ENCODE measurements at places on chromosomes 4 and X. TPM values are rescaled to one million over a fixed set of nuclear protein-coding genes. Genes with fewer than 3 reads are reported as not detected.

The IGBP1 gene
- total RNA-seq, result 64.3 TPM

DNA sequence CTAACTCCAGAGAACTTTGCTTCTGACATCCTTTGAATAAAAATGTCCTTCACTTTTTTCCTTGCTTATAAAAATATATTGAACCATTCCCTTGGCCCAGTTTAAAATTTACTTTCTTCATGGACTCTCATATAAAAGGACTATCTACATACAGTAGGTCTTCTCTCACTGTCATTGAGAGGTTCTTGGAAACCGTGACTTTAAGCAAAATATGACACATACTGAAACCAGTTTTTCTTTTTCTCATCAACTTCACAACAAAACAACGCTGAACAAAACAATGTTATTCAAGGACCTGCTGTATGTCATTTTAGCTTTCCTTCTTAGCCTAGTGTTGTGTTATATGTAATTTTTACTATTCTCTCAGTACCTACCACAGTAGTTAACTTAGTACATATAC lies 496.8 kb downstream of the CENPC start:
- H3K4me1 ChIP-seq, result no peaks in the 10 kb centered on the region
- no peaks in the 10 kb centered on the region for H3K36me3 ChIP-seq
- H3K4me3 ChIP-seq, result no peak overlapping the region
- no peaks in the 10 kb centered on the region for H3K27me3 ChIP-seq
- H3K27ac ChIP-seq, result no peak overlapping the region

GRCh38 chrX:48083212-48083611 lies 11.8 kb upstream of the ZNF630 start:
- H3K27me3 ChIP-seq, result no peaks in the 10 kb centered on the region
- ATAC-seq, result peak; percentile 74
- no peak overlapping the region for H3K27ac ChIP-seq
- no peak overlapping the region for H3K4me3 ChIP-seq
- no peaks in the 10 kb centered on the region for H3K36me3 ChIP-seq

The INTS6L gene
- 46.5 TPM for total RNA-seq

DNA sequence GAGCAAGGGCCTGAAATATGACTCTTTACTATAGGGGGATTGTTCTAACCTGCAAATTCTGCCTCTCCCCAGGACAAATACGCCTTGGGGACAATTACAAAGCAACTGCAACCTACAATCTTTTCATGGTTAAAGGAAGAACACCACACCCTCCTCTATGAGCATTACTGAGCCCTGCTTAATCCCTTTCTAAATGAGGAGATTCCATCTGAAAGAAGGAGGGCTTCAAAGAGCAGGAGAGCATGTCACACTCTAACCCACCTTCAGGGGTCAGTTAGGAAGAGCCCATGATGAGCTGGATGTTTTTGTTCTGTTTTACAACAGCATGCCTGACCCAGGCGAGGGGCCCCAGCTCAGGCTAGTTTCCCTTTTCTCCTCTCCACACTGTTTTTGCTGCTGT lies 134.0 kb upstream of the ANXA3 start:
- no peak for ATAC-seq
- no peak overlapping the region for H3K4me3 ChIP-seq
- H3K27me3 ChIP-seq, result peaks cover 7% of the 10 kb centered on the region
- no peaks in the 10 kb centered on the region for H3K36me3 ChIP-seq
- no peak overlapping the region for H3K27ac ChIP-seq

The PDCL2 gene
- not detected for total RNA-seq

GRCh38 chrX:101659601-101660063 lies at the start of gene ARMCX2:
Gene ARMCX2 (minus strand): TSS chrX:101659850. CDS start chrX:101657588, 2,262 bp downstream.
- H3K4me3 ChIP-seq, result peak within 1 kb of the TSS; percentile 83
- H3K27me3 ChIP-seq, result no peaks in the 10 kb centered on the region
- ATAC-seq, result no peak
- no peaks in the 10 kb centered on the region for H3K4me1 ChIP-seq
- H3K36me3 ChIP-seq, result no peaks in the 10 kb centered on the region

The SLC38A5 gene
- 170 TPM for total RNA-seq

The TMEM31 gene
- not detected for total RNA-seq

DNA sequence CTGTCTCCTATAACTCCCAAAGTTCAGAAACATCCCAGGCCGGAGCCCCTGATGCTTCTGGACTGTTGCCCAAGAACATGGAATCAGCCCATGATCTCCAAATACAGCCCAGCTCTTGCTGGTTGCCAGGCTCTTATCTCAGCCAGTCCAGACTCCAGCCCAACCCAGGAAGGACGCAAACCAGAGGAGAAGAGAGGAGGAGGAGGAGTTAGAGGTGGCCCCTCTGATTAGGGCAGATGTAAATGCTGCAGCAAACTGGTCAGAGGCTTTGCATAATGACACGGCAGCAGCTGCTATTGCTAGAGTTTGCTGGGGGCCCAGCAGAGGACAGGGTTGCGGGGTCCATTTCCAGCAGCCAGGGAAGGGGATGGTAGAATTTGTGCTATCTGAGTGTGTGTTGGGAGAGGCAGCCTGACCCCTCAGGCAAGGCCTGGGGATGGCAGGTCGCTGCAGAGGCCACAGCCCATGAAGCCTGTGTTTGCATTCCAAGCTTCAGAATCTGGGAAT lies 4.2 kb upstream of the OTUD5 start:
- no peak overlapping the region for H3K27ac ChIP-seq
- peaks cover 7% of the 10 kb centered on the region for H3K4me1 ChIP-seq
- H3K4me3 ChIP-seq, result no peak overlapping the region
- peaks cover 12% of the 10 kb centered on the region for H3K36me3 ChIP-seq
- H3K27me3 ChIP-seq, result no peaks in the 10 kb centered on the region

GRCh38 chr4:15349531-15349935 lies 78.3 kb upstream of the C1QTNF7 start:
- H3K27me3 ChIP-seq, result peaks cover 9% of the 10 kb centered on the region
- H3K4me1 ChIP-seq, result no peaks in the 10 kb centered on the region
- H3K36me3 ChIP-seq, result no peaks in the 10 kb centered on the region
- H3K4me3 ChIP-seq, result no peak overlapping the region

The ZFP42 gene
- not detected for total RNA-seq

DNA sequence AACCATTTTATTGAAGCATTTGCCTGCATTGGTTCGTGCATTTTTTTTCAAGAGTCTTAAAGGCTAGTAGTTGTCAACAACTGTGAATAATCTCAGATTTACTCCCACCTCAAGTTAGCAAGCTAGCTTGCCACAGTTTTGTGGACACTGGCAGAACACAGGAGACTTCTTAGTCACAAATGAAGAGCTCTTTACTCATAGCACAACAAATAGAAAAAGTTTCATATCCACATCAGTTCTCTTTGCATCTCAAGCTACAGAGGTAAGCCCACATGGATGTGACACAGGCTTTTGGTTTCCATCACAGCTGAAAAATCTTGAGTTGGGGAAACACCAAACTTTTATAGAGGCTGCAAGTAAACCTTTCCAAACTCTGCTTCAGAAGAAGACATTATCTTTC lies 2315.7 kb upstream of the TENM3 start:
- no peaks in the 10 kb centered on the region for H3K27me3 ChIP-seq
- no peaks in the 10 kb centered on the region for H3K36me3 ChIP-seq
- no peak for ATAC-seq

DNA sequence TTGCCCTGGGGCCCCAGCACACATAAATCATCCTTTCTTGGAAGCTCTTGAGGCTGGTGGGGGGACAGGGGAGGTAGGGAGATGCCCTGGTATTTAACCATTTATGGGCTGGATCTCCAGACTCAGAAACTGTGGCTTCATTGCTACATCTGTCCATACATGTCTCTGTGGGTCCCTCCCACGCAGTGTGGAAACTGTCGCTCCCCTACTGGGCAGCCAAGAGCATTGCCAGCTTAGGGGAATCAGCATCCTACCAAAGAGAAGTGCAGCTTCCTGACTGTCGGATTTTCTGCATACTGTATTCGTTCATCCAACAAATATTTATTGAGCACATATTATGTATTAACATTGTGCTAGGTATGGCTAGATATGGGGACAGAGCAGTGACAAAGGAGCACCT lies 3.7 kb downstream of the GRIPAP1 start:
- no peaks in the 10 kb centered on the region for H3K27me3 ChIP-seq
- peaks cover 79% of the 10 kb centered on the region for H3K36me3 ChIP-seq
- H3K4me1 ChIP-seq, result peaks cover 24% of the 10 kb centered on the region

GRCh38 chr4:119898211-119898610 lies 168.4 kb downstream of the MAD2L1 start:
- no peaks in the 10 kb centered on the region for H3K27me3 ChIP-seq
- no peak overlapping the region for H3K4me3 ChIP-seq
- H3K36me3 ChIP-seq, result no peaks in the 10 kb centered on the region
- H3K4me1 ChIP-seq, result no peaks in the 10 kb centered on the region

DNA sequence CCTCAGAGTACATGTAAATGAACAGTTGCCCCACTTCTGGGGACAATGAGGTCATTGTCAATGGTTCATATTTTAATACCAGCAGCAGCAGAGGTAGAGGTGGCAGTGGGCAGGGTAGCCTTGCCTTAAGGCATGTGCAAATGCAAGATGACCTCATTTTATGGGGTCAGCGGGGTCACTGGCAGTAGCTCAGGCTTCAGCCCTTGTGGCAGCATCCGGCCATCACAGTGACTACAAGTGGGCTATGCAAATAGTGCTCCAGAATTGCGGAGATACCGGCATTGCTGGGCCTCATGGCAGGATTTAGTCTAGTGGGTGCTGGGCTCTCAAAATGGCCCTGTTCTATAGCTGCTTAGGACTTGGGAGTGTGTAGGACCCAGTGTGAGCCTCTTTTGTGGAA lies 144.7 kb downstream of the FAM47A start:
- ATAC-seq, result no peak
- no peak overlapping the region for H3K27ac ChIP-seq
- no peak overlapping the region for H3K4me3 ChIP-seq

GRCh38 chr4:141463678-141464077 lies 172.7 kb upstream of the IL15 start:
- ATAC-seq, result no peak
- H3K27ac ChIP-seq, result no peak overlapping the region
- H3K4me3 ChIP-seq, result no peak overlapping the region
- no peaks in the 10 kb centered on the region for H3K27me3 ChIP-seq
- H3K36me3 ChIP-seq, result no peaks in the 10 kb centered on the region

DNA sequence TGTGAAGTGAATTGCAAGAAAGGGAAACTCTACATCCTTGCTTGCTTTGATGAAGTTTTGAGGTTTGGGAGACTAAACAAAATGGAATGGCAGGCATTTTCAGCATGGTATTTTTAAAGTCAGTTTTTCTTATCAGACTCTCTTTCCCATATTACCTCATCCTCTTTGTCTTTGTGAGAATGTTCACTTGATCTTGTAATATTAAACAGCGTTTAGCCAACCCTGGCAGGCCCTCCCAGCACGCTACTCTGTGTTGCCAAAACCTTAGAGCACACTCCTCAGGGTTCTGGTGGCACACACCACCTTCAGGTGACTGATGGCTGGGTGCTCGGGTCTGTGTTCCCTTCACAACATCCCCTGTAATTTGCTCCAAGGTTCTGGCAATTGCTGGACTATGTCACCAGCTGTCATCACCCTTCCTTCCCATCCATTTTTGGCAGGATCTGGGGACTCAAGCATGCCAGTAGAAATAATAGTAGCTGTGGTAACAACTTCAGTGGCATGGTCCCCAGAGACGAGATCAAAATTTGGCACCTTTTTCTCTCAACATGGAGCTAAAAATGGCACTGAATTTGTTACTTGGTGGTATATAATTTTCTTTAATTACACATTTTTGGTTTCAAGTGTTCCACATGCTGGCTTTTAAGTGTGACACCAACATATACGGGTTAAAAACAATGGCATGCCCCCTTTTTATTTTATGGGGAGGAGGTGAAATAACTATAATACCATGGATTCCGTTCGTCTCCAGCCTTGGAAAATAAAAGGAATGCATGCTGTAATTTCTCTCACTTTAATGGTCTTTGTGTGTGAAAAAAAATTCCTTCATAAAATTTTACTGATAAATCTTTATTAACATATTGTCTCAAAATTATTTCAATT lies 273.1 kb downstream of the DCTD start:
- no peaks in the 10 kb centered on the region for H3K27me3 ChIP-seq
- no peak for ATAC-seq
- H3K4me1 ChIP-seq, result no peaks in the 10 kb centered on the region
- H3K27ac ChIP-seq, result no peak overlapping the region
- H3K36me3 ChIP-seq, result no peaks in the 10 kb centered on the region
- H3K4me3 ChIP-seq, result no peak overlapping the region

The KLHL5 gene
- 19.4 TPM for total RNA-seq

The GPR119 gene
- total RNA-seq, result not detected

The SAGE1 gene
- total RNA-seq, result not detected

The ARSJ gene
- total RNA-seq, result 0.19 TPM

The ATP8A1 gene
- 29.2 TPM for total RNA-seq

The MAGEA12 gene
- not detected for total RNA-seq

The C1QTNF7 gene
- total RNA-seq, result not detected

All from activated T-helper 17 cell treated with anti-CD3 and anti-CD28 coated beads, Interleukin-2, amount 50 U/mL, for 72 hours (primary cell).